Endothelial cell of umbilical vein (primary cell): ENCODE measurements at places on chromosomes 12 and 14. TPM values are rescaled to one million over a fixed set of nuclear protein-coding genes. Genes with fewer than 3 reads are reported as not detected.

Gene DAAM1
- total RNA-seq = 25.3 and 32.0 TPM in 2 replicates

Gene FSCB
- not detected in 2 replicates for total RNA-seq

Gene CCDC198
- total RNA-seq = not detected in 2 replicates

Gene PTCSC3
- not detected in 2 replicates for total RNA-seq

Gene CNTN1
- total RNA-seq = 0.07 TPM in 1 of 2 replicates, not detected in the other

Gene PDZRN4
- not detected in 2 replicates for total RNA-seq

Gene NGB
- total RNA-seq = not detected in 2 replicates

Gene KRT86
- not detected in 2 replicates for total RNA-seq

DNA sequence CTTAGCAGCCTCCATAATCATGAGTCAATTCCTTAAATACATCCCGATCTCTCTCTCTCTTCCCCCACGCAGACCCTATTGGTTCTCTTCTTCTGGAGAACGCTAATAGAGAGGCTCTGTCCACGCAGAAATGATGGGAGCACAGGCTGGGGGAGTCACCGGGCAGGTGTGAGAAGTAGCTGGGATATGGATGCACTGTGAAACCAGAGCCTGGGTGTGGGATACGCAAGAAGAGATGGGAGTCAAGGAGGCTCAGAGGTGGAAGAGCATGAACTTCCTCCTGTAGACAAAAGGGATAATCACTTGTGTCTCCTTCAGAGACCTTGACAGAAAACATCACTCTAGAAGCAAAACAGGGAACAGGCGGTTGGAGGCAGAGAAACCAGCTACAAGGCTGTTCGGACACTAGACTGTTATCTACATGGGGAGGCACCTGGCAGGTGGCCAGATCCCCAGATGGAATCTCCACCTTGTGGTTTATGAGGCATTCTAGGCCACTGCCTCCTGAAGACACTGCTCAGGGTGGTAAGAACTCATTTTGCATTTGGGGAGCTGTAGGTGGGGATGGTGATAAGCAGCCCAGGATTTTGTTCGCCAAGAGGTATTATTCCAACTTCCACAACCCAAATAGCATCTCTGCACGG lies 7.2 kb upstream of the SELPLG start:
- no peak overlapping the region for H3K27ac ChIP-seq
- no peaks in the 10 kb centered on the region for H3K27me3 ChIP-seq
- H3K36me3 ChIP-seq = no peaks in the 10 kb centered on the region
- no peak for DNase-seq
- H3K4me3 ChIP-seq = no peak overlapping the region
- H3K4me1 ChIP-seq = peaks cover 33% of the 10 kb centered on the region

DNA sequence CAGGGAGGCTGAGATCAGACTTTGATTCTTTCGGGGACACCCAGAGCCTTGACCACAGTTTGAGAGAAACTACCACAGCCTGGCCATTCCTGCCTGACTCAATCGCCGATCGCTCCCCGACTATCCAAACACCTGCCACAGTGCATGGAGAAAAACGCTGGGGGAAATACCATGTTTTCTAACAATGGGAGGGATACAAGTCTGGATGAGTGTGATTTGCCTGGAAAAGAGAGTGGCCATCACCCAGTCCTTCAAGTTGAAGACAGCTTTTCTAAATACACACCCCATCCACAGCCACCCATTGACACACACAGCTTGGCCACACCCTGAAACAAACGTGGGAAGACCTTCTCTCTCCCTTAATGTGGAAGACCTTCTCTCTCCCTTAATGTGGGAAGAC lies 6.7 kb upstream of the VASH1 start:
- no peaks in the 10 kb centered on the region for H3K27me3 ChIP-seq
- H3K27ac ChIP-seq = no peak overlapping the region
- DNase-seq = no peak
- H3K4me1 ChIP-seq = no peaks in the 10 kb centered on the region
- H3K4me3 ChIP-seq = no peak overlapping the region

GRCh38 chr12:113835433-113835832 lies 130.7 kb downstream of the RBM19 start:
- DNase-seq = no peak
- H3K36me3 ChIP-seq = no peaks in the 10 kb centered on the region
- peaks cover 13% of the 10 kb centered on the region for H3K4me1 ChIP-seq
- no peak overlapping the region for H3K4me3 ChIP-seq
- no peaks in the 10 kb centered on the region for H3K27me3 ChIP-seq

DNA sequence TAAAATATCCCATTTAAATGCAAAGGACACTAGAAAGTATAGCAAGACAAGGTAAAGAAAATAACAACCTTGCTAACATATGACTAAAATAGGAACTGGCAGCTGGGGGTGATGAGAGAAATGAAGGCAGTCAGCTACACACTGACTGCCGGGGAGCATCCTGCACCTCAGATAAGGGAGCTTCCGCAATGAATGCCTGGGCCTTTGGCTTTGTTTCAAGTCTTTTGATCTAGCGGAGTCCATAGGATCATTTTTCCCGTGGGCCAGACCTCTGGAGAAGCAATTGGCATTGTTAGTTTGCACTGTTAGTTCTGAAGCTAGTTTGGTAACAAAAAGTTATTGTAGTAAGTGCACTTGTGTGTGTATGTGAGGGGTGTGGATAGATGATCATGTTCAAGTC lies 639.9 kb downstream of the DIO2 start:
- no peak overlapping the region for H3K4me3 ChIP-seq
- no peak for DNase-seq
- H3K27me3 ChIP-seq = no peaks in the 10 kb centered on the region
- H3K27ac ChIP-seq = no peak overlapping the region
- no peaks in the 10 kb centered on the region for H3K4me1 ChIP-seq
- no peaks in the 10 kb centered on the region for H3K36me3 ChIP-seq

GRCh38 chr12:56877195-56878009 lies 56.8 kb downstream of the SDR9C7 start:
- H3K36me3 ChIP-seq = no peaks in the 10 kb centered on the region
- H3K4me3 ChIP-seq = no peak overlapping the region
- no peaks in the 10 kb centered on the region for H3K4me1 ChIP-seq
- no peak for DNase-seq

DNA sequence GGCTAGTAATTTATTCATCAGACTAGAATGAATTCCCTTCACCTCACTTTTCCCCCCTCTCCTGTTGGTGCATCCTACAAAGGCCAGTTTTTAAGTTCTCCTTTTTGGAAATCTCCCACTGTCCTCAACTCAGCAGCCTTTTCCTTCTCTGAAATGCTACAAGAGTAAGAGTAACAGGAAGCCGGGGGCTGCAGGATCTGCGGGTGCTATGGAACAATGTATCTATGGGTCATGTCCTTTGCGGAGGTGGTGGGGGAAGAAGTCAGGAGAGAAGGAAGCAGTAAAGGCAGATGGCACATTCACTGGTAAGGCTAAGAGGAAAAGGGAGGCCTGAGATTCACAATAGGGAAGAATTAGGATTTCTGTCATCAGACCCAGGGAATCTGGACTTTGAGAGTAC lies 22.2 kb upstream of the TESC start:
- no peak overlapping the region for H3K27ac ChIP-seq
- no peaks in the 10 kb centered on the region for H3K27me3 ChIP-seq
- peak; percentile 55 for DNase-seq
- no peaks in the 10 kb centered on the region for H3K36me3 ChIP-seq

DNA sequence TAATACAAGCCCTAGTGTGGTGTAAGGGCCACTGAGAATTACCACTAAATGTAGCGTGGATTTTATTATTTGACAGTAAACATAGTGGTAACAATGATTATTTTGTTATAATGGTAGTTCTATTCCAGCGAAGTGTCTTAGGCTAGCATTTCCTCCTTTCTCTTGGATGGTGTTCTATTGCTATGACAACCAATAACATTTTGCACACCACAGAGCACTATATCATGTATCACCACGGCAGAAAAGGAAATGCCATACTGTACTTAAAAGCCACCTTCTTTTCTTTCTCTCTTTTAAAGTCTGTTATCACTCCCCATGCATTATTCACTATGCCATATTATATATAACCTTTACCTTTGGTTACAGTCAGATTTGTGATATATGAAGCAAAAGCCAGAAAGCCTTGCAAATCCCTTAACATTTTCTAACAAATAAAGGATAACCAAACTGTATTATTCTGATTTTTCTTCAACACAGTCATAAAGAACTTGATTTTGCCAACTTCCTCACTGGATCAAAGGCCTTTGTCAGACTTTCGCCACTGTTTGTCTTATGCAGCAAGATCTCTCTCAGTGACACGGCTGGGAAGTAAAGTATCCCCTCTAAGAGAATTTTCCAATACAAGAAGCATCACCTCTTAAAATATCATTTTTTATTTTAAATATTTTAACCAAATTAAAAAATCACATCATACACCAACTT lies 195.8 kb downstream of the FOXN3 start:
- no peaks in the 10 kb centered on the region for H3K27me3 ChIP-seq
- no peak overlapping the region for H3K4me3 ChIP-seq
- peaks cover 4% of the 10 kb centered on the region for H3K4me1 ChIP-seq
- no peaks in the 10 kb centered on the region for H3K36me3 ChIP-seq

- H3K4me1 ChIP-seq = no peaks in the 10 kb centered on the region
- DNase-seq = no peak
- no peaks in the 10 kb centered on the region for H3K36me3 ChIP-seq
- no peaks in the 10 kb centered on the region for H3K27me3 ChIP-seq
- no peak overlapping the region for H3K4me3 ChIP-seq
These were observed 74.7 kb downstream of the BTG1 start for GRCh38 chr12:92070864-92071445.

- peak overlapping the region; percentile 23 for H3K27ac ChIP-seq
- no peaks in the 10 kb centered on the region for H3K27me3 ChIP-seq
- no peak overlapping the region for H3K4me3 ChIP-seq
- peaks cover 60% of the 10 kb centered on the region for H3K4me1 ChIP-seq
- peak; percentile 46 for DNase-seq
These were observed 5.1 kb downstream of the SLC38A2 start for GRCh38 chr12:46367351-46368029.

GRCh38 chr14:58712357-58712756 lies 74.6 kb downstream of the DACT1 start:
- no peaks in the 10 kb centered on the region for H3K36me3 ChIP-seq
- H3K4me1 ChIP-seq = no peaks in the 10 kb centered on the region
- no peak overlapping the region for H3K27ac ChIP-seq

DNA sequence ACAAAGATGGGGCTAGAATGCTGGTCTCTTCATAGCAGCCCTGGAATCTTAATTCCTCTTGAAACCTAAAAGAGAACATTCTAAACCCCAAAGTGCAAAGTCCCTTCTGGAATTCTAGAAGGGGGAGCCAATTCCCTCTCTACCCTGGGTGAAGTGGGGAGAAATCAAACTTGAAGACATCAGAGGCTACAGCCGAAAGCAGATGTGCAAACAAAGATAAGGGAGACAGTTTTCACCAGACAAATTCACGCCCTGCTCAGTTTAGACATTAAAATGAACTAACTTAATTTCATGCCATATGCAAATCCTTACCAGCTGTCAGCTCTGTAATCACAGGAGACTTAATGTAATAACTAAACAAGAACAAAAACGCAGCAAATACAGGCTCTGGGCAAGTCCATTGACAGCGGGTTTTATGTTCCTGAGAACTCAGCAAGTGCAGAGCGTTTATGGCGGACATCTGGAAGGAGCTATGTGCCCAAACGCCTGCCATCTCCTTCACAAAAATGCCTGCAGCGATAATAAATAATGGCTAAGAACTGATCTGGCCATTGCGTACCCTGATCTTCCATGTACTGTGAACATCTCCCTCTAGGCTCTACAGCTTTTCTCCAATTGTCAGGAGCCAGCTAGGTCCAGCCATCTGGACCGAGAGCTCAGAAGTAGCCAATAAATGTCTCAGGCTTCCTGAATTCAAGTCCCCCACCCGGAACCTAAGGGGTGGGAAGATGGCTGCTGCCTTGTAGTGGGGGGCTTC lies 19.1 kb upstream of the FICD start:
- no peak overlapping the region for H3K4me3 ChIP-seq
- H3K27ac ChIP-seq = no peak overlapping the region
- no peaks in the 10 kb centered on the region for H3K27me3 ChIP-seq
- no peaks in the 10 kb centered on the region for H3K36me3 ChIP-seq
- no peak for DNase-seq
- no peaks in the 10 kb centered on the region for H3K4me1 ChIP-seq

DNA sequence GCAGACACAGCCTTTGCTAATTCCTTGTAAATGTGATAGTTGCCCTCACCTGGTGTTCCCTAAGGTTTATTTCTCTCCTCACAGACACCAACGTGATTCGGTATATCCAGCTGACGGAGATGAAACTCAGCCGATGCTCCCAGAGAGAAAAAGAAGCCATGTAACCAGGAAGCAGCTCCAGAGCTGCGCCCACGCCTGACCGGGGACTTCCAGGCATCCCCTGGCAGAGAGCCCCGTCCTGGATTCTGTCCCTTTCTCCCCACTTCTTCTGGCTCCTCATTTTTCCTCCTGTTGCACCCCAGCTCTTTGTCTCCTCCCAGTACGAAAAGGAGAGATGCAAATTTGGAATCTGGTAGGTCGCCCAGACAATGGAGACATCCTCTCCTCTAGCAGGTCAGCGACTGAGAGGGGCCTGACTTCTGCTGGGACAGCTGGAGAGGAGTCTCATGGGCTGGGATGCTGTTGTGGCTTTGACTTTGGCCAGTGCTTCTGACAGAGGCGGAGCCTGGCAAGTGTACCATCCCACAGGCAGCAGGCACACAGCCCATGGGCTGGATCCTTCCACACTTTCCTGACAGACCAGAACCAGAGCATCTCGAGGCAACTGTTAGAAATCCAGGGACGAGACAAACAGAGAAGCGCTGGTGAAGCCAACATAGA lies 29.4 kb downstream of the TTC9 start:
- no peaks in the 10 kb centered on the region for H3K36me3 ChIP-seq
- no peak for DNase-seq
- no peaks in the 10 kb centered on the region for H3K27me3 ChIP-seq

GRCh38 chr12:132986885-132987225 lies 688 bp downstream of the ZNF26 start:
- no peaks in the 10 kb centered on the region for H3K27me3 ChIP-seq
- no peak for DNase-seq
- H3K27ac ChIP-seq = no peak overlapping the region
- peak overlapping the region; percentile 16 for H3K4me3 ChIP-seq

- no peaks in the 10 kb centered on the region for H3K4me1 ChIP-seq
- H3K4me3 ChIP-seq = no peak overlapping the region
- no peak for DNase-seq
- H3K27ac ChIP-seq = no peak overlapping the region
- H3K36me3 ChIP-seq = no peaks in the 10 kb centered on the region
- no peaks in the 10 kb centered on the region for H3K27me3 ChIP-seq
These were observed 23.9 kb upstream of the SMOC1 start for GRCh38 chr14:69855180-69855832.
